ENCODE measurements at places on chromosomes 5 and 9. TPM values are rescaled to one million over a fixed set of nuclear protein-coding genes. Genes with fewer than 3 reads are reported as not detected.

DNA sequence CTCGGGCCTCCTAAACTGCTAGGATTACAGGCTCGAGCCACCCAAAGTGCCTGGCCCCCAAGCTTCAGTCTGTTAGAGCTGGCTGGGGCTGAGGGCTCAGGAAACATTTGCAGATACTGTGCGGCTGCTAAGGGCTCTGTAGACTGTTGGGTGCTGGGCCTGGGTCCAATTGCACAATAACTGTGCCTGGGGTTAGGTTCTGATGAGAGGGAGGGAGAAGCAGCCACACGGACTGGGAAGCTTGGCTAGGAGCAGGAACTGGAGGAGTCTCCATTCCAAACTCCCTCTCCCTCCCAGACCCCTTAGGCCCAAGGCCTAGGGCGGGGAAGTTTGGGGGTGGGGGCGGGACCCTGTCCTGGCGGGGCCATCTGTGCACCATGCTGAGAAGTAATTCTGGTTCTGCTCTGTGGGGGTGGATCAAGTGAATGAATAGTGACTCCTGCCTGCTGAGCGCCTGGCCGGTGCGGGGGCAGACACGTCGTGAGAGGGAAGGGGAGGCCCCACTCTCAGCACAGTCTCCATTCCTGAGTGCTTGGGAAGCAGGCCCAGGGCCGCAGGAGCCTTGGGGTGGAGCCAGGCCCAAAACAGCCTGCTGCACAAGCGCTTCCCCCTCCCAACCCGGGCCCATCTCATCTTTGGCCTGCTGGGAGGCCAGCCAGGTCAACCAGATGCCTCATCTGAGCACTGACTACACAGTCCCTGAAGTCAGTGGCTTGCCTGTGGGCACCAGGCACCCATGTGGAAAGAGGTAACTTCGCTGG, 1.5 kb downstream of the ASS1 start:
- no peak for DNase-seq

KIAA0825 gene
- 4.3 TPM for polyA plus RNA-seq

ARAP3 gene
- 25.9 TPM for polyA plus RNA-seq

DNA sequence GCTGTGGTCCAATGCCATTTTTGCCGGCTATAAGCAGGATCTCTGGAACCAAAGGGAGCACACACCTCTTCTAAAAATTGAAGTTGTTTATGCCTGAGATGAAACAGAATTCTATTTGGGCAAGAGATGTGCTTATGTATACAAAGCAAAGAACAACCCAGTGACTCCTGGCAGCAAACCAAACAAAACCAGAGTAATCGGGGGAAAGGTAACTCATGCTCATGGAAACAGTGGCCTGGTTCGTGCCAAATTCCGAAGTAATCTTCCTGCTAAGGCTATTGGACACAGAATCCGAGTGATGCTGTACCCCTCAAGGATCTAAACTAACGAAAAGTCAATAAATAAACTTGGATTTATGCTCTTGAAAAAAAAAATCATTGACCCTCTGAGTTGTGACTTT, 178.7 kb downstream of the CEMIP2 start:
- no peak for DNase-seq

- no peak for DNase-seq
These were observed 156.9 kb upstream of the MVB12B start for GRCh38 chr9:126169736-126170135.

DBH gene
- polyA plus RNA-seq = 1.6 TPM

GRCh38 chr5:43729846-43730478, 127.0 kb downstream of the NNT start:
- DNase-seq = no peak

GRCh38 chr9:113215132-113215531, 5.9 kb downstream of the FKBP15 start:
- DNase-seq = no peak

DNA sequence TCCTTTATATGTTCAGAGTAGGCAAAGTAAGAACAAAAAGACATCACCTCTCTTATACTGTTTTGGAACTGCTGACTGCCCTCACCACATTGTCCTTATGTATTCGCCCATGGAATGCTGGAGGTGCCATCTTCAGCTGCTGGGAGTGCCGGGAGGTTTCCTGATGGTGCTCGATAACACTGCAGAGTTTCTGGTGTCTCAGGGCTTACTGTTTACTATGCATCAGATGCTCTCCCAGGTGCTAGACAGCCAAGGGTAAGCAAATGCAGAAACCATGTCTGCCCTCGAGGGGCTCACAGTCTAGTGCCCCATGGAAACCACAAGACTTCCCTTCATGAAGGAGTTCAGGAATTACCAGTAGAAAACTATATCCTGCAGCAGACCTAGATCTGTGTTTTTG, 70.1 kb upstream of the SMIM23 start:
- DNase-seq = no peak

DNA sequence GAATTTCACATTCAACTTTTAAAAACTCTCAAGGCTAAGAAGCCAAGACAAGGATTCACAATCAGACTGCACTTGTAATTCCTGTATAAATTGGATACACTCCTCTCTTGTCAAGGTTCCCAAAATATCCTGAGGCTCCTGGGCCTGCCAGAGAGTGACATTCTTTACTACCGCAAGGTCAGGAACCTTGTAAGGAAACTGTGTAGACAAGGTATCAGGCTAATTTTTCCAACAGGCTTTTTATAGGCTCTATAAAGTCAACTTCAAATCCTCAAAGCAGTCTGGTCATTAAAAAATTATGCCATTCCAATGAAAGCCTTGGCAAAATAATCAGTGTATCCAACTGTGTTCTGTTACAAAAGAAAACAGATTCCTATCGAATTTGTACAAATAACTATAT, 15.5 kb upstream of the PAIP1 start:
- DNase-seq = no peak

F2RL2 gene
- 0.64 TPM for polyA plus RNA-seq

DNA sequence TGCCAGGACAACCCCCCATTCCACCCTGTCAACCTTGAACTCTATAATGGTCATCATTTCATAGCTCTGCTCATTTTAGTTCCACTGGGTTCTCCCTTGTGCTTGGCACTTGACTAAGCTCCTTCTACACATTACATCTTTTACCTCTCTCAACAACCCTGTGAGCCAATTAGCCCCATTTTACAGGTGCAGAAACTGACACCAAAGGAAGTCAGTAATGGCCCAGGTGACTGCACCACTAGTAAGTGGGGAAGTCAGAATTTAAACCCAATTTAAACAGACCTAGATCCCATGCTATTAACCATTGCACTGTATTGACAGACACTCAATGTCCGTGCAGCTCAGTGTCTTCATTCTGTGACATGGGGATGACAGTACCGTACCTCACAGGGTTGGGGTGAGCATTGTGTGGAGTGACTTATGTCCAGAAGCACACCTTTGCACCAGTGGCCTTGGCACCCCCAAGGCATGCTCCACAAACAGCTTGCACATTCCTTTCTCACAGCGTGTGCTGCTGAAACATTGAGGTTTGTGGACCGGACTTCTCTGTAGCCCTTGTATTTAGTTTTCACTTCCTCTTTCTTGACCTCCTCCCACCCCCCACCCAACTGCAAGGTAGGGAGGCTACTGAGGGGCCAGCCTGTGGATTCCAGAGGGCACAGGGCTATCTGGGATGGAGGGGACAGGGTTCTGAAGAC, 23.1 kb downstream of the IRF1 start:
- no peak for DNase-seq

SERF1A gene
- 10.0 TPM for polyA plus RNA-seq

- no peak for DNase-seq
These were observed 206.2 kb upstream of the SGCD start for GRCh38 chr5:156120777-156121176.

- DNase-seq = no peak
These were observed 1.0 kb downstream of the GABRB2 start for GRCh38 chr5:161545344-161546094.

- no peak for DNase-seq
These were observed 18.4 kb upstream of the F2RL2 start for GRCh38 chr5:76641514-76642120.

PALM2AKAP2 gene
- polyA plus RNA-seq = 10.6 TPM

DNA sequence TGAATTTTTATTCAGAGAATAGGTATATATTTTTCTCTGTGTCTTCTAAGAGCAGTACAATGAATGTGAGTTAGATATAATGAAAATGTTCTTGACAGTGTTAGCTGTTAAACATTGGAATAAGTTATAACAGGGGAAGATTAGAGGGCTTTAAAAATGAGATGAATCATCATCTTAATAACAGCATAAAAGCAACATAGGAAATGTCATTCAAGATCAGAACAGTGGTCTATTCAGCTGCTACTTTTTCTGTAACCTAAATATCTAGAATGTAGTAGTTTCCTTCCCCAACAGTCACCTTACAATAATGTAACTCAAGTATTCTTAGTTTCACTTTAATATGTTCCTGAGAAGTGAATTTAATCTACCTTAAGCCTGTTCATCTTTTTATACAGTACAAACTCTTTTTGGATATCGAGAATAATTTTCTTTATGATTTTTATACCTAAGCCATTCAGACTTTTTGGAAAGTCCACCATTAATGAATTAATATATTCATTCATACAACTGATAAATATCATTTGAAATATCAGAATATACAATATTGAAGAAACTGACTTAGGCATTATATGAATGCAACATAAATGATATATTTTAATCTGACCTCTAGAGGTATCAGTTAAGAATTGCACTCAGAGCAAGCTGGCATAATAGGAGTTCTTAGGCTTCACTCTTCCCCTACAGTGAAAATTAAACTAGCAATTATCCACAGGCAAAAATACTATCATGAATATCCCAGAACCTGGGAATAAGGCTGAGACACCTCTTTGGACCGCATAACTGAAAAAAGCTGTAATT, 66.1 kb upstream of the EDIL3 start:
- no peak for DNase-seq

GRCh38 chr5:131198625-131199024, 27.9 kb downstream of the LYRM7 start:
- no peak for DNase-seq

DNA sequence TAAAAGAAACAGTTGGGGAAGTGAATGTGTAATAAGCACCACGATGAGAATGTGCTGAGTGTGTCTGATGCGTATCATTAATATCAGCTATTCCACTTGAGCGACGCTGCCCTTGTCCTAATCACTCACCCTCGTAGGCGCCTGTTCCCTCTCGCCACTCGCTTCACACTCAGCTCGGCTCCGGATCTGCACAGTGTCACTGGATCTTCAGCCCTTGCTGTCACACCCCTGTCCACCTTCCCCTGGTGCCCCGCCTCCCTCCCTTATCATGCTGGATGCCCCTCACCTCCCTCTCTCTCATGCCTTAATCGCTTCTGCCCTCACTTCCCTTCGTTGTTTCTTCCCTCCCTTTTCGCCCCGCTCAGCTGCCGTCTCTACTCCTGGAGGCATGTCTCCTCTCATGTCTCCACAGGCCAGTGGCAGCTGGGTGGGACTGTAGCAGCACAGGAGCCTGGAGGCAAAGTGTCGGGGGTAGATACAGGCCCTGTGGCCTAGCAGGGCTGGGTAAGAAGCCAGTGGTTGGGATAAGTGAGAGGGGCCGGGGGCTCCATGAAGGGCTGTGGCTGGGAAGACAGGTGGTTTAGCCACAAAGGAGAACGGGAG, 43.5 kb downstream of the ANKDD1B start:
- DNase-seq = no peak

LURAP1L gene
- 22.4 TPM for polyA plus RNA-seq

- DNase-seq = no peak
These were observed 59.0 kb downstream of the CWC27 start for GRCh38 chr5:64827703-64828102.

DNA sequence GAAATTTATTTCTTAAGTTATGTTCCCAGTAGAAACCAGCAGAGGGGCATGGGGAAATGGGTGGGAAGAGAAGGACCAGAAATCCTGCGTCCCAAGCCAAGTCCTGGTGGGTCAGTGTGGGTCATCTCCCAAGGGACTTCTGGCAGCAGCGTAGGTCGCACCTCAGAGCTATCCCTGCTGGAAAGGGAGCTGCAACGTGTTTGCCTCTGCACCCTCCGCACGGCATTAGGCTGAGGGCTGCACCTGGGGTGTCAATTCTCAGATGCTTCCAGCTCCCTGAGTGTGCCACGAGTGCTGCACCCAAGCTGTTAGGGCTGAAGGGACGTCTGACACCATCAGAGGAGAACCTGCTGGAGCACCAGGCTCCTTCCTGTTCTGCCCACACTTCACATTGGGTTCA, 182.8 kb downstream of the CACNA1B start:
- DNase-seq = no peak

DNA sequence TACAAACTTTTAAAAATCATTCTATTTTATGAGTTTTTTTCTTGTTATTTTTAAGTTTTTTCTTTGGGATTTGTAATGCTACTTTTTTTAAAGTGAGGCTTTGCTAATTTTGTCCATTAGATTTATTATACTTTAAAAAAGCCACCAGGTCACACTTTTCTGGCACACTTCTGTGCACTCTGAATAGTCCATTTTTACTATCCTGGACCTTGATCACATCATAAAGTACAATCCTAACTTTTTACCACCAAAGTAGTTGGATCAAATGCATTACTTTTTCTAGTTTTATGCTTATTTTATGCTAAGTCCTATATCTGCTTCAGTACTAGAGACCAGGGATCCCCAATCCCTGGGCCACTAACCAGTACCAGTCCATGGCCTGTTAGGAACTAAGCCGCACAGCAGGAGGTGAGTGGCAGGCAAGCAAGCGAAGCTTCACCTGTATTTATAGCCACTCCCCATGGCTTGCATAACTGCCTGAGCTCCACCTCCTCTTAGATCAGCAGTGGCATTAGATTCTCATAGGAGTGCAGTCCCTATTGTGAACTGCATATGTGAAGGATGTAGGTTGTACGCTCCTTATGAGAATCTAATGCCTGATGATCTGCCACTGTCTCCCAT, 16.0 kb downstream of the FRRS1L start:
- no peak for DNase-seq

TSSK1B gene
- polyA plus RNA-seq = not detected

- no peak for DNase-seq
These were observed 20.0 kb upstream of the FAM120AOS start for GRCh38 chr9:93473411-93473810.

DNA sequence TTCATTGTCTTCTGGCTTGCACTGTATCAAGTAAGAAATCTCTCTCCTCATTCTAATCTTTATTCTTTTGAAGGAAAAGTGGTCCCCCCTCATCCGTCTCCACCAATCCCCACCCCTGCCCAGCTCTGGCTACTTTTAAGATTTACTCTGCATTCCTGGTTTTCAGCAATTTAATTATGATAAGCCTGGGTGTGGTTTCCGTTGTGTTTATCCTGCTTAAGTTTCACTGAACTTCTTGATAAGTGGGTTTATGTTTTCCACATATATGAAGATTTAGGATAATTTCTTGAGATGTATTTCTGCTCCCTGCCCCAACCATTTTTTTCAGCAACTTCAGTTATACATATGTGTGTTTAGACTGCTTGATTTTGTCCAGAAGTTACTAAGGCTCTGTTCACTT, 46.5 kb downstream of the PTBP3 start:
- DNase-seq = no peak

- DNase-seq = no peak
These were observed 279.6 kb downstream of the RFX3 start for GRCh38 chr9:3246241-3246640.

Measured in left renal cortex interstitium (tissue), 4 donors.